ENCODE measurements at places on chromosomes 13 and 19.
A peak's percentile ranks its signal among the peaks of the same experiment; 100 is the strongest.

DNA sequence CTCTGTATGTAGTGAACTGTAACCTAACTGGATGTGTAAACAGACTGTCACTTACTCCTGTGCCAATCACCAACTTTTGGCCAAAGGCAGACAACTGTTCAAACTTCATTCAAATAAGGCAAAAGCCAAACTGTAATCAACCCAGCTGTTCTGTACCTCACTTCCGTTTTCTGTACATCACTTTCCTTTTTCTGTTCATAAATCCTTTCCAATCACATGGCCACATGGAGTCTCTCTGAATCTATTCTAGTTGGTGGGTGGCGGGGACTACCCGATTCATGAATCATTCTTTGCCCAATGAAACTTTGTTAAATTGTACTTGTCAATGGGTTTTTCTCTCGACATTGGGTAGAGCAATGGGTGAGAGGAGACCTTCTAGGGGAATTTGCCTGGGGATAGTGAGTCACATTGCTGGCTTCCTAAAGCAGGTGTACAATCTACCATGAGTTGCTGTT is 178.3 kb upstream of the RFC3 start:
- no peak for DNase-seq

DNA sequence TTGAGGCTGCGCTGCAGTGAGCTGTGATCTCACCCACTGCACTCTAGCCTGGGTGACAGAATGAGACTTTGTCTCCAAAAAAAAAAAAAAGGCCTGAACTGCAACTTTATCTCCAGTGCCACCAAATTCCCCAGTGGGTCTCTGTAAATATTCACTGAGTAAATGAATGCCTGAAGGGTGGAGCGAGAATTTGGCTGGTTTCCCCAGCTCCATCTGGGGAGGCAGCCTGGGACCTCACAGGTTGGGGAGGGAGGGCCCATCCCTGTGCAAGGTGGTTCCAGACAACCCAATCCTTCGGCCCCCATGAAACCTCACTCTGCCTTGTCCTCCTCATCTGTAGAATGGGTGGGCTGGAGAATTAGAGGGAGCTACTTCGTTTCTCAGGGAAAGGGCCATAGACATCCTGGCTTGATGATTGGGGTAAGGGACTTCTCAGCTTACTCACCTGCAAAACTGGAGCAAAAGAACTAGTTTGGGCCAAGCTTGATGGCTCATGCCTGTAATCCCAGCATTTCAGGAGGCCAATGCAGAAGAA is 4.2 kb upstream of the PKN1 start:
- peak; percentile 35 for DNase-seq

DNA sequence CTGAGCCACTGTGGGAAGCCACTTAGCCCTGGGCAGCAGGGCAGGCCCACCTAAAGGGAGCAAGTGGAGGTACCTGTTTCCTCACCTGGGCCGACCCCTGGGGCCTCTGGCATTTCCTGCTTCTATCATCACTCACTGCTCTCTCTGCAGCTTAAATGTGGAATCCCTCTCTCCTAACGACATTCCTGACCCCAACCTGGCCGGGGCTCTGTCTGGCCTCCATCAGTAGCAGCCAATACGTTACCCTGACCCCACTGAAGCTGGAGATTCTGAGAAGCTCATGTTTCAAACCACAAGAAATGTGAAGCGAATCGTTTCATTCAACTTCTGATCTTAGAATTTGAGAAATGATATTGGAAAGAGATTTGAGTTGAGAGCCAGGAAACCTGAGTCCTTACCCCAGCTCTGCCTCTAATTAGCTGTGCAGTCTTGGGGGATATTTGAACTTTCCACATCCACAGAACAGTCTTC is 39.9 kb downstream of the DOCK9 start:
- DNase-seq: no peak

DNA sequence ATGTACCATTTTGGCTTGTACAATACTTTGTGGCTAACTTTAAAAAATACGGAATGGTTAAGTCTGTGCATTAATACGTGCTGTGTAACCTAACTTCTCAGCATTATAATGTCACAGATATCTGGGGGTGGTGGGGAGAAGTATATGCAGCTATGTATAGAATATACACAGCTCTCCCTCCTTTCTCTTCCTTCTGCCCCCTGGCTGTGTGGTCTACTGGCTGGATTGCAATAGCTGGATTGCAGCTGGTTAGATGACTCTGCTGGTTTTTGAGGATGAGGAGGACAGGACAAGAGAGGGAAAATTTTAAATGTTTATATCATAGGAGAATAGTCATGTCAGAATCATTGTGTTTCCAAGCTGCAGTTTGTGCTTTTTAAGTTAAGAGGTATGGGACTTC is 9.7 kb downstream of the RNASEH2B start:
- no peak for DNase-seq

- peak; percentile 69 for DNase-seq
Observed at GRCh38 chr19:41784312-41784711, 12.1 kb upstream of the CEACAM3 start.

DNA sequence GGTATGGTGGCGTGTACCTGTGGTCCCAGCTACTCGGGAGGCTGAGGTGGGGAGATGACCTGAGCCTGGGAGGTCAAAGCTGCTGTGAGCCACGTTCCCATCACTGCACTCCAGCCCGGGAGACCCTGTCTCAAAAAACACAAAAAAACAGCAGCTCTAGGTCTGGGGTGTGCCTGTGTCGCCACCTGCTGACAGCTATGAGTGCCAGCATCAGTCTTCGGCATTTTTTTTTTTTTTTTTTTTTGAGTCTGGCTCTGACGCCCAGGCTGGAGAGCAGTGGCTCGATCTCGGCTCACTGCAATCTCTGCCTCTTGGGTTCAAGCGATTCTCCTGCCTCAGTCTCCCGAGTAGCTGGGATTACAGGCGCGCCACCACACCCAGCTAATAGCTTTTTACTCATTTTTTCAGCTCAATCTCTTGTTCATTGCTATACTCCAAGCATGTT is 10.1 kb downstream of the AP2S1 start:
- DNase-seq: peak; percentile 80

GRCh38 chr19:58001895-58002369 is 688 bp downstream of the ZNF606 start:
- no peak for DNase-seq

GRCh38 chr13:59038824-59039223 is 1124.9 kb downstream of the DIAPH3 start:
- DNase-seq: peak; percentile 90

GRCh38 chr19:13693889-13694288 is 70.4 kb upstream of the MRI1 start:
- DNase-seq: peak; percentile 97

DNA sequence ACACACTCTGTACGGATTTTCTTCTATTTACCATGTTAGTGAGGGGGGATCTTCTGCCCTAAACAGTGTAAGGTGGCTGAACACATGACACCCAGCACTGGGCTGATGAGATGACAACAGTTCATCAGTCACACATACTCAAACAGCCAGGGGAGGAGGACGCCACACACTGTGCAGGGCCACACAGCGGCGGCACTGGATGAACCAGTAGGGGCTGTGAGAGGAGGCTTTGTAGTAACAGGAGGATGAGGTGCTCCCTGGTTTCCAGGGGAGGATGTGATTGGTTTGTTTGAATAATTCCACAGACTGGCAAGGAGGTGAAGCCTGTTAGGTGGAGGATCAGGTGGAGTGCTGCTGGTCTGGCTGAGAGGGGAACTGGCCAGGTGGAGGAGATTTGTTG is 16.3 kb upstream of the GTF3A start:
- DNase-seq: peak; percentile 6

DNA sequence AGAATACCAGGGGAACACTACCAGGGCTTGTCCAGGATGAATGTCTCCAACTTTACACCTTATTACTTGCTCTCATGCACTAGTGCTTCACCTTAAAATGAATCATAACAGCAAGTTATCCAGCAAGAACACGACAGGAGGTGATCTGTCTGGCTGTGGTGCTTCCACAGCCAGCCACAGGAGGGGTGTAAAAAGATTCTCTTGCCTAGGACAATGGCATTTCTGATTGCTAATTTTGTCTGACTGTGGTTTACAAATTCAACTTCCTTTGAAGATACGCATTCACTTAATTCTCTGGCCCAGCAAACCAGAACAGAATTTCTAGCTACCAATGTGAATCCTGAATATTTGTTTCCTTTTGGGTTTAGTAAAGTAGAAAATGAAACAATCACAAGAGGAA is 23.1 kb upstream of the COG3 start:
- DNase-seq: no peak

- DNase-seq: no peak
Observed at GRCh38 chr13:72852207-72852606, 70.3 kb downstream of the PIBF1 start.

DNA sequence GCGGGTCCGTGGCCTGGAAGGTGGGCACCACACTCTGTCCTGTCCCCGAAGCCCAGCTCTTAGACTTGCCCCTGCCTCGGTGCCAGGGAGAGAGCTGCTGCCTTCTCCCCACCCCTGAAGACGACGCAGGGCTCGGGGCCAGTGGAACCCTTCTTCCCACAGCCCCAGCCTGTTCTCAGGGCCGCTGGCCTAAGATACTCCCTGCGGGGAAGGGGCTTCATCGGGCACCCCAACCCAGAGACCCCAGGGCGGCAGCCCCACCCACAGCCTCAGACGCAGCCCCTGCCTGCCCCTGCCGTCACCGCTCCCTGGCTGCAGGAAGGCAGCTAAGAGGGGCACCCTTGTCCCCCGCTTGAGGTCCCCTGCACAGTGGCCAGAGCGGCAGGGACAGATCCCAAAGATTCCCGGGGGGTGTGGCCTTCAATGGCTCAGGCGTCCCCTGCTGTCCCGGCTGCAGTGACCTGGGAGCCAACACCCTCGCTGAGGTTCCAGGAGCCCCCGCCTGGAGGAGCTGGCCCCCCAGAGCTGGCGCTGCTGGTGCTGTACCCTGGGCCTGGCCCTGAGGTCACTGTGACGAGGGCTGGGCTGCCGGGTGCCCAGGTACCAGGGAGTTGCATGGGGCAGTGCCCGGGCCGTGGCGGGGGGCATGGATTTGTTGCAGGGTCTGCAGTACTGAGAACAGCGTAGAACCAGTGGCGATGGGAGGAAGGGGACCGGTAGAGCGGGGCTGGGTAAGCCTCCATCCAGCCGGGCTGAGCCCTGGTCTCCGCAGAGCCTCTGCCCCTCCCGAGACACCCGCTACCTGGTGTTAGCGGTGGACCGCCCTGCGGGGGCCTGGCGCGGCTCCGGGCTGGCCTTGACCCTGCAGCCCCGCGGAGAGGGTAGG is 1.0 kb downstream of the AMH start:
- DNase-seq: no peak

GRCh38 chr13:93797463-93797862 is 570.9 kb downstream of the GPC6 start:
- DNase-seq: no peak

DNA sequence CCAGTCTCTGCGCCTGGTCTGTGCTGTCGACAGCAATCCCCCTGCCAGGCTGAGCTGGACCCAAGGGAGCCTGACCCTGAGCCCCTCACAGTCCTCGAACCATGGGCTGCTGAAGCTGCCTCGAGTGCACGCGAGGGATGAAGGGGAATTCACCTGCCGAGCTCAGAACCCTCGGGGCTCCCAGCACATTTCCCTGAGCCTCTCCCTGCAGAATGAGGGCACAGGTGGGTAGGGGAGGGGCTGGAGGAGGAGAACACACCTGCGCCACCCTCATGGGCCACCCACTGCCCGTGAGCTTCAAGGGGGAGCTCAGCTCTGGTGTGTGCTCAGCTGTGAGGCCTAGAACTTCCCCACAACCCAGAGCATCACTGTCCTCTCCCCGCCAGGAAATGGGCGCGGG is 38.6 kb upstream of the CD33 start:
- peak; percentile 9 for DNase-seq

DNA sequence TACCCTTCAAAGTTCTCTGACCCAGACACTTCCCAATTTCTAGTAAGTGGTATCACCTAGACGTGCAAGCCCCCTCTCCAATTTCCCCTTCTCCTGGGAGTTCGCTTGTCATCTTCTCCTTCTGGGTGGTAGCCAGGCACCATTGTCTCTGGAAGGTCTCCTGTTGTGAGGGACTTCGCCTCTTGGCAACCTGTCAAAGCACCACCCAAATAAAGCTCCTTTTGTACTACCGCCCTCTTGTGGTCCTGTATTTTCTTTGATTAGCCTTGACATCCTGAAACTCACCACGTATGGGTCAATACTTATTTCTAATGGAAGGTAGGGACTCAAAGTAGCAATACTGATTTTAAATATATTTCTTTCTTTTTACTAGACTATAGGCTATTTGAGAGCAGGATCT is 8.2 kb downstream of the GPC5 start:
- peak; percentile 93 for DNase-seq
